ENCODE measurements at places on chromosomes 3 and 15. TPM values are rescaled to one million over a fixed set of nuclear protein-coding genes. Genes with fewer than 3 reads are reported as not detected.

GRCh38 chr3:111197485-111197884, 125.9 kb downstream of the NECTIN3 start:
- no peak for DNase-seq

MUC13 gene
- total RNA-seq = 1.5 TPM

PRRT3 gene
- 8.9 TPM for total RNA-seq

TMC3 gene
- 0.23 TPM for total RNA-seq

GRCh38 chr3:37863949-37864822, 2.5 kb downstream of the CTDSPL start:
- no peak for DNase-seq

GRK7 gene
- total RNA-seq = 0.17 TPM

CCR9 gene
- total RNA-seq = not detected

GRCh38 chr3:24151594-24151993, 206.5 kb downstream of the NR1D2 start:
- no peak for DNase-seq

DNA sequence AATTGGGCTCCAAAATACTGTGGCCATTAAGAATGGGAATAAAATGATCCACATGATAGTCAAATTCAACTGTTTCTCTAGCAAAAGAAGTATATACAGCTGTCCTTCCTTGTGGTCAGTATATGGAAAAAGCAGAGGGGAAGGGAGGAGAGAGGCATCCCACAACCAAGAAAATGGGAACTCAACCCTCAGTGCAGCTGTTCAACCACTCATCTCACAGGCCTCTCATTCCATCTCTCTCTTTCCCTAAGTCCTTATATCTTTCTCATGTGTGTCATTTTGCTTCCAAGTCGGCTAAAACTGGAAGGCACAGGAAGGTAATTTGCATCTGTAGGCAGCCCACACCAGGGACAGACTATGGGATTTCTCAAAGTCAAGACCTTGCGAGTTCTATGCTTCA, 27.5 kb downstream of the AVEN start:
- DNase-seq = no peak

DNA sequence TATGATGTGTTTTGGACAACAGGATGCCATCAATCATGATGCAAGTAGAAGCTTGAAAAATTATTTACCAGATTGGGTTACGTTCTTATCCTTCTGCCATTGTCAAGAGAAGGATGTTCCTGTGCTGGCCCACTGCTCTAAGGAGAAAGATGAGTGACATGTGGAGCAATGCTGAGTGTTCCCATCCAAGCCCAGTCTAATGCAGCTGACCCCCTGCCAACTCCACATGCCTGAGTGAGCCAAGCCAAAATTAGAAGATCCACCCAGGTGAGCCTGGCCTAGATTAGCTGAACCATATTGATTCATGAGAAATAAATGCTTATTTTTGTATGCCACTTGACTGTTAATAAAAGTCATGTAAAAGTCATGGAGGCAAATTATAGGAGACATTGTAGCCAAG, 446.5 kb downstream of the CNTN3 start:
- no peak for DNase-seq

DNA sequence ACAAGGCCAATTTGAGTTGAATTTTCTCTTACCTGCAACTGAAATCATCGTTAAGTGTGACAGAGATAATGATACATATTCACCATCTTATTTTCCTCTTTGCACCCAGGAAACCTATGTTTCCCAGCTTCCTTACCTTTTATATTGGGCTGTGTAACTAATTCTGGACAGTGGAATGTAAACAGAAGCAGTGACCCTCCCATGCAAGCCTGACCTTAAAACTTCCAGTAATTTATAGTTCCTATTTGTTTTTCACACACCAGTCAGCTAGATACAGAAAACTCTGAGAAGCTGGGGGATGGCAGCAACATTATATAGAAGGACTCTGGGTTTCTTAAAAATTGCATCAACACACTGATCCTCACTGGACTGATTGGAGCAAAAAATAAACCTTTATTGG, 4.5 kb upstream of the ZNF280D start:
- no peak for DNase-seq

C3orf52 gene
- total RNA-seq = 11.0 TPM

LIPC gene
- not detected for total RNA-seq

DNA sequence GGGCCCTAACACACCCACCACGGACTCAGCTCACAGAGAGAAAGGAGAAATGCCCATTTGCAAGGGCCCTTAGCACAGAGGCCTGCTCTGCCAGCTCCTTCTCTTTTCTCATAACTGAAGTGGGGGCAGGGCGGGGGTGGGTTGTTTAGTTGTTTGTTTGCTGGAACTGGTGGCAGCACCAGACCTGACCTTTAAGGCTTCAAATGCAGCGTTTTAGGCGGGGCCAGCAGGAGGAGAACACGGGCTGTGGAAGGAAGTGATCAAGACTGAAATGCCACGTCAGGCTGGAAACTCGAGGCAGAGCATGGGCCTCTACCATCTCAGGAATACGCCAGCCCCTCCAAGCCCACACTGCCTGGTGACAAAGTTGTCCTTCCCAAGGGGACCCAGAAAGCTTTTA, 9.3 kb downstream of the CACNA2D2 start:
- DNase-seq = no peak

DNA sequence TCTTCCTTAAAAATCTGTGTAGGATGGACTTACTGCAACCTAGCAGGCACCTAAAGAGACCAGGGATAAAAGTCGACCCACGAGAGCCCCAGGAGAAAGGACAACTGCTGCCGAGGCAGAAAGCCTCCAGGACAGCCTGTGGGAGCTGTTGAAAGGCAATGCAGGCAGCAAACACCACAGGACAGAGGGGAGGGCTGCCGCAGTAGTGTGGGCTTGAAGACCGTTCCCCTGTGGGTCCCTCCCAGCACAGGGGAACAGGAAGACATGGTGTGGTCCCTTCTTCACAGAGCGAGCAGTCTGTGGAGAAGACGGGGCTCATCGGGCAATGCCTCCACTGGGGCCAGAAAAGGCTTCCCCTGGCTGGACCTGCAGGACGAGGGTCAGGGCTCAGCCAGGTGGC, 58.5 kb upstream of the GATA2 start:
- no peak for DNase-seq

DNA sequence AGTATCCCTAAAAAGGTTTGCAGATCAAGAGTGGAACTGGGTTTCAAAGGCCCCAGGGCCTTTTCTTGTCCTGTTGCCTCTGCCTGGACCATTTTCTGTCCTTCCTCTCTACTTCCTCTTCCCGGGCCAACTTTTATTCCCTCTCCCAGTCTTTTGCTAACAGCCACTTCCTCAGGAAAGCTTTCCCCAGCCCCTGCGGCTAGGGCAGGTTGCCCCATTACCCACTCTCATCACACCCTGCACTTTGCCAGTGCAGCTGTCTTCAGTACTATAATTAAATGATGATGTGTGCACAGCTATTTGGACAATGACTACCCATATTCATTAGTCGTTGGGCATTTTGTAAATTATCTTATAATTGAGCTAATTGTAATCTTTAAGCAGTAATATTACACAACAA, 150.5 kb upstream of the THBS1 start:
- no peak for DNase-seq

DNA sequence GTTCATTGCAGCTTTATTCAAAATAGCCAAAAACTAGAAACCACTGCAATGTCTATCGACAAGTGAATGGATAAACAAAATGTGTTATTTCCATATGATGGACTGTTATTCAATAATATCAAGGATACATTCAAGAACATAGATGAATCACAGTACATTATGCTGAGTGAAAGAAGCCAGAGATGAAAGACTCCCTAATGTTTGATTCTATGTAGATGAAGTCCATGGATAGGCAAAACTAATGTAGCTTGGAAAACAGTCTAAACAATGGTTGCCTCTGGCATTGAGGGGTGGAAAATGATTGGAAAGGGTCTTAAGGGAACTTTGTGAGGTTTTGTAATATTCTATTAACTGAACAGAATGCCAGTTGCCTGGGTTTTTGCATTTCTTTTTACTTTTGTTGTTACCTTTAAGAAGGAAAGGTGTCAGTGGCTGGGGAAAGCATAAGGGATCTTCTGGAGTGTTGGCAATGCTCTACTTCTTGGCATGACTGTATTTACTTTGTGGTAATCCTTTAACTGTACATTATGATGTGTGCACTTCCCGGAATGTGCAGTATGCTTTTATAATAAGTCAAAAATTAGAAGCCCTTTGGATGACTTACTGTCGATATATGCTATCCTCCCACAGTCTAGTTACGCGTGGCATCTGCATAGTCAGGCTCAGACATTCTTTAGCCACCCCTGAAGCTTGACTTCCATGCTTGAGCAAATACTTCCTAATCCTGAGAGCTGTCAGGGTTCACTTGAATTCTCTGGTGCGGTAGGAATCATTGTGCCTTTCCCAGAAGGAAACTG, 20.5 kb upstream of the ATP10A start:
- DNase-seq = no peak

- no peak for DNase-seq
These were observed 38.6 kb upstream of the TJP1 start for GRCh38 chr15:29860872-29861271.

GCSAM gene
- total RNA-seq = not detected

- no peak for DNase-seq
These were observed 6.8 kb upstream of the MAPK6 start for GRCh38 chr15:52012210-52012609.

DNA sequence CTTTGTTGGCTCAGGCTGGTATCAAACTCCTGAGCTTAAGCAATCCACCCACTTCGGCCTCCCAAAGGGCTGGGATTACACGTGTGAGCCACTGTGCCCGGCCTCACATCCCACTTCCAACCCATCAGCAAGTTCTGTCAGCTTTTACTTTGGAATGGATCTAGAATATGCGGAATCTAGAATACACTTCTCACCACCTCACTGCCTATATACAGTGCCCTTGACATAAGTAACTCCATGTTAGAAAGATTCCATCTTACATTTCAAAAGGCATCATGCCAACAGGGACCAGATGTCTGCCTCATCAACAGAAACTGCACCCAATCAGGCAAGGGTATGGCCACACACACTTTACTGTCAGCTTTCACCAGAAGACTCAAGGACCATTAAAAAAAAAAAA, 9.9 kb upstream of the RBSN start:
- no peak for DNase-seq

NR2E3 gene
- total RNA-seq = 0.51 TPM

C2CD4B gene
- total RNA-seq = 1.2 TPM

ST8SIA2 gene
- 2.3 TPM for total RNA-seq

DNA sequence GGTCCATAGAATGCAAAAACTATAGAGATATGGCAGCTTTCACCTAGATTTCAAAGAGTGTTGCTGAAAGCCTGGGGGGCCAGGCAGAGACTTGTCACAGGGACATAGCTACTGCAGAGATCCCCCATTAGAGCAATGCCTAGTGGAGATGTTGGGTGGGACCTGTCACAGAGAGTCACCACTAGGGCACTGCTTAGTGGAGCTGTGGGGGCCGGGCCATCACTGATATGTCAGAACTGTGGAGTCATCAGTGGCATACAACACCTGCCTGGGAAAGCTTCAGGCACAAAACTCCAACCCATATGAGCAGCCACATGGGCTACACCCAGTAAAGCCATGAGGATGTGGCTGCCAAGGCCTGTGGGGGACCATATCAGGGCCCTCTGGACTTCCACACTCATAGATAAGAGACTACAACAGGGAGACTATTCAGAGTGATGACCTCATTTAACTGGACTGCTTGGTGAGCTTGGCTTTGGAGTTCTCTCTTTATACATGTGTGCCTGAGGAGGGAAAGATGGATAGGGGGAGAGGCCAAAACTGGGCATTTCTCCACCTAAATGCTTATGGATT, 176.3 kb downstream of the ZNF621 start:
- DNase-seq = no peak

All from prostate gland (tissue), 2 donors.